ENCODE measurements at places on chromosomes 12 and 14.

DNA sequence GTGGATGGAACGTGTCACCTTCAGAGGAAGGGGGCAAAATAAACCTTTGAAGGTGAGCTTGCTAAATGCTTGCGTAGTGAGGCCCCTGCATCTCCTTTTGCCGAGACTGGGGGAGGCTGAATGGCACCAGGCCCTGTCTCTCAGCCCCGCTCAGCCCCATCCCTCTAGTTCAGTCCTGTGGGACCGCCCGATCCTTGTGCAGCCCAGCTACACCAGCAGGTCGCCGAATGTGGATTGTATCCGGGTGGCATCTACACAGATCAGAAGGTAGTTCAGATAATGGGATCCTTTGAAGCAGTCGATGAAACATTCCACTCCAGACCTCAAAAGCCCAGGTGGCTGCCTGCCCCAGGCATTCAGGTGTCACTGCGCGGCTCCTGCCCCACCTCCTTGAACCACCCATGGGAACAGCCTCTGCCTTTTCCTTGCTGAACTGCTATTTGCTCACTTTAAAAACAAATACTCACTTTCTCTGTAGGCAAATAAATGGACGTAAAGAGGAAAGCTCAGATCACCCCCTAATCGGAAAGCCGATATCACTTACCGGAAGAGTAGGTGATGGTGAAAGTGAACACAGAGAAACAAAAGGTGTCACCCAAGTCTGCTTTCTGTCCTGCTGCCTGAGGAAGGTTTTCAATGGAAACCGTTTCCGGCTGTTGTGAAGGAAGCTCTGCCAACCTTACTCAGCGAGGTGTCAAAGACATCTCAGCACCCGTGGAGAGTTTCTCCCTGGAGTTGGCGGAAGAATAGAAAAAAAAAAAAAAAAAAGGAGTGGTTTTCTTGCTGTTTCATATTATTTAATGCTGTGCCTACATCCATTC lies 100.3 kb upstream of the NCOR2 start:
- no peak for DNase-seq

- no peak for DNase-seq
Observed at GRCh38 chr12:120905856-120906384, 1.8 kb upstream of the SPPL3 start.

GRCh38 chr14:46147452-46147851 lies 504.1 kb downstream of the RPL10L start:
- no peak for DNase-seq

- DNase-seq: peak; percentile 22
Observed at GRCh38 chr12:89350630-89351488, 1.4 kb downstream of the DUSP6 start.

- DNase-seq: no peak
Observed at GRCh38 chr12:60255044-60255443, 659.2 kb downstream of the SLC16A7 start.

DNA sequence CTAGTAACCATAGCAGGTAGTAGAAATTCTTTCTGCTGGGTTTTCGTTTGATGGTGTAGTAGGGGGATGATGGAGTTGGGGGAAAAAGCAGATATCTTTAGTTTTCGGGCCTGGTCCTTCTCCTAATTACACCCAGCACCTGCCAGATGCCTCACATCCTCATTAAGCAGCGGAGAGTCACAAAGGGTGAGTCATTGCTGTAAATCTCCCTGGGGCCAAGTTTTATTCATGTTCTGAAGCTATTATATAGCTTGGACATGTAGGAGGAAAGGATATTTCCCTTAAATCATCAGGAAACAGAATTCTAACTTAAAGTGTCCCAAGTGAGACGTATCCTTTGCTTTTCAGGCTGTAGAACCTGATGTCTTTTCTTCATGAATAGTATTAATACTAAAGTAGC lies 4.9 kb upstream of the NECAP1 start:
- DNase-seq: no peak

- DNase-seq: no peak
Observed at GRCh38 chr14:64324895-64325294, 30.7 kb upstream of the ESR2 start.

DNA sequence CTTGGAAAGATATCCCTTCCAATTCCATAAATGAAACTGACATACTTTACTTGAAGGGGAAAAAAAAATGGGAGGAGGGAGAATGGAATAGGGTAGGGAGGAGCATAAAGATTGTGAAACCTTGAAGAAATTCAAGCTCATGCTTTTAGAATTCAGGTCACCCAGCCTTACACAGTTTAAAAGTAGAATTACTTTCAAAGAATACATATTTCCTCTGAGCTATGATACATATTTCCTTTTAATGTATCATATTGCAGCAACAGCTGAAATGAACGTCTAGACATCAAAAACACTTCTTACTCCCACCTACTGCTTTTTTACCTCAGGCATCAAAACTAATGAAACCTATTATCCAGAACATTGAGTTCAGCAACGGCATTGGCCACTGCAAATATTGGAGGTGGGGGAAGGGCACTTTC lies 156.0 kb downstream of the MED13L start:
- DNase-seq: no peak

- peak; percentile 51 for DNase-seq
Observed at GRCh38 chr14:104794099-104794498, 1.4 kb downstream of the AKT1 start.

GRCh38 chr14:101835566-101835965 lies 74.1 kb downstream of the PPP2R5C start:
- no peak for DNase-seq

GRCh38 chr12:52354200-52354599 lies 13.1 kb downstream of the KRT85 start:
- no peak for DNase-seq

- DNase-seq: no peak
Observed at GRCh38 chr12:45363903-45364302, 148.0 kb downstream of the ANO6 start.

DNA sequence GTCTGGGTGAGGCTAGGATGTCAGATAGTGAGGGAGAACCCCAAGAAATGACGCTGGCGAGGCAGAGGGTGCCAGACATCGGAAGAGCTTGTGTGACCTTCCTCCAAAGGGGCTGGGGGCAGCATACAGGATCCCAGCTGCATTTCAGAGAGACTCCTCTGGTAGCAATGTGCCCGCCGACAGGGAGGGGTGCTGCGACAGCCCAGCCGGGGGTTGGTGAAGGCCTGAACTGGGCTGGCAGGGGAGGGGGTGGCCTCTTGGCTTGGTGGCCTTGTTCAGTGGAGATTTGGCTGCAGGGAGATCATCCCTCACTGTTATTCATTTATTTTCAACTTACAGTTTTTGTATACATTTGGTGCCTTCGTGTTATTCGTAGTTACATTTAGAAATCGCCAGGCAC lies 5.2 kb downstream of the TCHP start:
- no peak for DNase-seq

DNA sequence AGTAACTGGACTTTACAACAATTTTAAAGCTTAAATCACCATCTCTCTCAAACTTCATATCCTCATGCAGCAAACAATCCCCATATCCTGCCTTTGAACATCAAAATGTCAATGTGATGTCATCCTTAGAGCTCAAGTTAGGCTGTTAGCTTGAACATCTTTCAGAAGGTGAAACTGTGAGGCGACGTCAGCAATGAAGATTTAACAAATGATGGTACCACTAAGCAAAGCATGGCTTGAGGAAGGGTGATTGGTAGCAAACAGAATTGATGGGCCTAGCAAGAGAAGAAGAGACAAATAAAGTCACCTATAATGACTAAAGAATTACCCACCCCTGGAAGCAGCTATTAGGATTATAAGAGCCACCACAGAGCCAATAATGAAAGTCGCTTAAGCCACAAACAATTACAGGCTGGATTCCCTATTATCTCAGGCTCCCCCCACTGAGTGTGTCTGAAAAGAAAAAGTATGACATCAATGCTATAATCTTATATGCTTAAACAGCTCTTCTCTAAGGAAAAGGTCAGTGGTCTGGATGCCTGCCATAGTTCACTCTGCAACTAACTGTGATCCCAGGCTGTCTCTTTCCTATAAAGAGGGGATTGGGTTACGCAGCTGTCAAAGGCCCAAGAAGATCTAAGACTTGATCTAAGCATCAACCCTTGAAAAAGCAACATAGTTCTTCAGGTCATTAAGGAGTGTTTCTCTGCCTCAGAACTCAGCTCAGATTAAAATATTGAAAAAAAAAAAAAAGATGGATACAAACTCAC lies 18.1 kb downstream of the EGLN3 start:
- DNase-seq: no peak

DNA sequence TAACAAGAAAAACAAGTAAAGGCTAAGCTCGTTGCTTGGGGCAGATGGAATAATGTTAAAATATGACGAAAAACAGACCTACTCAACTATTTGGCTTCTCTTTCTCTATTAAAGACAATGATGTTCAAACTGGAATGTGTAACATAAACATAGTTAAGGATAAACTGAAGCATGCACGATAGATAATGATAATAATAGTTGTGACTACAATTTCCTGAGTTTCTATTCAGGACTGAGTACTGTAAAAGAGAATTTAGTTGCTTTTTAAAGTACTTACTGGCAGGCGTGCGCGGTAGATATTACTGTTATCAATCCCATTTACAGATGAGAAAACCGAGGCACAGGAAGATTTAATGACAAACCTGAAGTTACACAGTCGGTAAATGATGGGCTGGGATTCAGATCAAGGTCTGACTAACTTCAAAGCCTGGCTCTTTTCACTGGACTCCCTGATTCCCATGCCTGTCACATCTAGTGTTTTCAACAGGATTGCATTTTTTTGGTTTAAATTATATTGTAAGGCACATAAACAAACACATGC lies 103.0 kb downstream of the CRADD start:
- DNase-seq: no peak

DNA sequence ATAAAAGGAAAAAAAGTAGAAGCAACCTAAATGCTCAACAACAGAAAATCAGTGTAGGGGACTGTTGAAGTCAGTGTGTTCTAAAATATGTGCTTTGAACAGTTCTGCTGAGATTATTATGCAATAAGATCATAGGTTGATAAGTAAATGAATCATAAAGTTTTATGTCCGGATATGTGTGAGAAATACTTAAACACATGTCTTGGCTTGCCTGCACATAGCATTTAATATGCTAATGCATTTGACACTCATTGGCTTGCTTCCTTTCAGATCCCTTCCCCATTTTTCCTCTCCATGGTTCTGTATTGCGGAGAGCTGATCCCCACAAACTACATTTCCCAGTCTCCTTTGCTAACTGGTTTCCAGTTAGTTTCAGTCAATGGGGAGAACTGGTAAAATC lies 573.8 kb upstream of the TBX3 start:
- DNase-seq: no peak

GRCh38 chr12:61860451-61860850 lies 399.8 kb upstream of the USP15 start:
- DNase-seq: no peak

DNA sequence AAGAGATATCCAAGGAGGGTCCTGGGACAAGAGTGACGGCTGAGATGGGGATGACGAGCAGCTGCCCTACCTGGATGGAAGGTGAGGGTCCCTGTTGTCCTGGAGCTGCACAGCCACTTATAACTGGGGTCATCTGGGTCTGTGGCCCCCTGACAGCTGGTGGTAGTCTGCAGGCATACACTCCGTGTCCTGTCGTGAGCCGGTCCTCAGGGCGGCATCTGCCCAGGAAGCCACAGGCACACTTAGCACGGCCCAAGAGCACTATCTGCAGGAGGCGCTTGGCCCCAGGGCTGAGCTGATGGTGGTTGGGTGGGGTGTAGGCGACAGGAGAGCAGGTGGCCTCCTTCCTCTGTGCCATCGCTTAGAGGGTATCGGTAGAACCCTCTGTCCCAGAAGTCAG lies 248.1 kb downstream of the CACNA1C start:
- no peak for DNase-seq

DNA sequence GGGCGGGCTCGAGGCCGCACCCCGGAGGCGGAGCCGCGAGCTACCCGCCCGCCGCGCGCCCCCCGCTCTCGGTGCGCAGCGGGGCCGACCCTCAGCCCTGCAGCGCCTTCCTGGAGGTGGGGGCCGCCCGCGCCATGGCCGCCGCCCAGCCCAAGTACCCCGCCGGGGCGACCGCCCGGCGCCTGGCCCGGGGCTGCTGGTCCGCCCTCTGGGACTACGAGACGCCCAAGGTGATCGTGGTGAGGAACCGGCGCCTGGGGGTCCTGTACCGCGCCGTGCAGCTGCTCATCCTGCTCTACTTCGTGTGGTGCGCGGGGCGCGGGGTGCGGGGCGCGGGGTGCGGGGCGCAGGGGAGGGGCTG lies at the start of gene P2RX2:
Gene P2RX2, plus strand, starts transcription at position 94 of the 361 bp plus-strand sequence. Its CDS starts 41 bp downstream, at position 135.
- DNase-seq: no peak

- DNase-seq: no peak
Observed at GRCh38 chr12:107778383-107779025, 4.0 kb downstream of the ASCL4 start.

GRCh38 chr12:1127021-1127420 lies 136.0 kb downstream of the ERC1 start:
- no peak for DNase-seq

DNA sequence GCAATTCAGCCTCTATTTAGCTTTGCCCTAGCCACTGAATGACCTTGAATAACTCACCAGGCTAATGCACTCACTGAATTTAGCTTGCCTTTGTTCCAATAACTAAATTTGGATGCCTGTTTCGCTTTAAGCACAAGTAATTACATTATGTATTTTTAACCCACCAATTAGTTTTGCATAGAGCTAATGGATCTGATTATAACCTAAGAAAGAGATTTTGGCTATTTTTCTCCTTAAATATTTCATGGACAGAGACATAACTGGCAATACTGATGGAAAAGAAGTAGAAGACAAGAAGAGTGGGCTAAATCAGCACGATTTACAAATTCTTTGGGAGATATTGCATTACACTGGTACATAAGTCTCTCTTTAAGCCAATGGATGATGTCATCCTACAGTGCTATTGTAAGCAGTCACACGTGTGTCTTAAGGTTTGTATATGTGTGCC lies 85.7 kb downstream of the AKAP6 start:
- no peak for DNase-seq

GRCh38 chr12:104521731-104522130 lies 65.0 kb downstream of the CHST11 start:
- DNase-seq: no peak

DNA sequence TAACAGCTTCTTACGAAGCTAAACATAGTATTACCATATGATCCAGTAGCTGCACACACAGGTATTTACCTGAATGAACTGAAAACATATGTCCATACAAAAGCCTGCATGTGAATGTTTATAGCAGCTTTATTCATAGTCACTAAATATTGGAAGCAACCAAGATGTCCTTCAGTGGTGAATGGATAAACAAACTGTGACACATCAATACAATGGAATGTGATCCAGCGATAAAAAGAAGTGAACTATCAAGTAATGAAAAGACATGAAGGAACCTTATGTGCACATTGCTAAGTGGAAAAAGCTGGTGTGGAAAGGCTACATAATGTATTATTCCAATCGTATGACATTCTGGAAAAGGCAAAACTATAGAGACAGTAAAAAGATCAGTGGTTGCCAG lies 38.1 kb upstream of the JDP2 start:
- DNase-seq: no peak

GRCh38 chr12:63238892-63239291 lies 87.9 kb upstream of the AVPR1A start:
- no peak for DNase-seq

DNA sequence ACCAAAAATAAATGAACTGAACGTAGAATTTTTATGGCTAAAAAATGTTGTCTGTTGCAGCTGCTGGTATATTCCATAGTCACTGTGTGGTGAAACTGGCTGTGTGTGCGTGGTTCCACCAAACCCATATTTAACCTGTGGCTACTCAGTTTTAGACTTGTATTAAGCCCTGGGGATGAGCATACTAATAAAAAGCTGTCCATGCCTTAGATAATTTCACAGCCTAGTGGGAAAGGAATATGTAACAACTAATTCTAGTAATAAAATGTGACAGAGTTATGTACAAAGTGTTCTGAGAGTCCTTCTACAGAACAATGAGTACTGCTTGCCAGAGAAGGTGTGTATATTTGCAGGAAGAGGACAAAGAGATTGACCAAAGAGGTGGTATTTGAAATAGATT lies 125.5 kb downstream of the TMTC3 start:
- DNase-seq: no peak

- no peak for DNase-seq
Observed at GRCh38 chr14:33734387-33734786, 216.5 kb downstream of the EGLN3 start.
